ENCODE measurements at places on chromosomes 2 and 18.
A peak's percentile ranks its signal among the peaks of the same experiment; 100 is the strongest.

- no peak for DNase-seq
These were observed 4.4 kb upstream of the SIGLEC15 start for GRCh38 chr18:45821026-45821425.

- DNase-seq, result no peak
These were observed 70.3 kb downstream of the WDR7 start for GRCh38 chr18:56721491-56721890.

GRCh38 chr18:24472591-24472990 is 12.2 kb downstream of the HRH4 start:
- no peak for DNase-seq

DNA sequence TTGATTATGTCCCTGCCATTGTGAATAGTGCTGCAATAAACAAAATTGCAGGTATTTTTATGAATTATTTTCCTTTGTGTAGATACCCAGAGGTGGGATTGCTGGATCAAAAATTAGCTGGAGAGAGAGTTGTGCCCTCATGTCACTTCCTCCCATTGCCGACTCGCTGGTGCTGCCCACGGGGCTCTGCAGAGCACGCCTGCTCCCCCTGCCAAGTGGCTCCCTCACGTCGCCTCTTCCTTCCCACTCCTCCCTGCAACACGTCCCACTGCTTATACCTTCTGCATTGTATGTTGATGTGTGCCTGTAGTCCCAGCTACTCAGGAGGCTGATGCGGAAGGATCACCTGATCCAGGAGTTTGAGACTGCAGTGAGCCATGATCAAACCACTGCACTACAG is 28.1 kb downstream of the PRELID3A start:
- DNase-seq, result no peak

GRCh38 chr2:174623690-174624089 is 26.1 kb upstream of the WIPF1 start:
- DNase-seq, result no peak

DNA sequence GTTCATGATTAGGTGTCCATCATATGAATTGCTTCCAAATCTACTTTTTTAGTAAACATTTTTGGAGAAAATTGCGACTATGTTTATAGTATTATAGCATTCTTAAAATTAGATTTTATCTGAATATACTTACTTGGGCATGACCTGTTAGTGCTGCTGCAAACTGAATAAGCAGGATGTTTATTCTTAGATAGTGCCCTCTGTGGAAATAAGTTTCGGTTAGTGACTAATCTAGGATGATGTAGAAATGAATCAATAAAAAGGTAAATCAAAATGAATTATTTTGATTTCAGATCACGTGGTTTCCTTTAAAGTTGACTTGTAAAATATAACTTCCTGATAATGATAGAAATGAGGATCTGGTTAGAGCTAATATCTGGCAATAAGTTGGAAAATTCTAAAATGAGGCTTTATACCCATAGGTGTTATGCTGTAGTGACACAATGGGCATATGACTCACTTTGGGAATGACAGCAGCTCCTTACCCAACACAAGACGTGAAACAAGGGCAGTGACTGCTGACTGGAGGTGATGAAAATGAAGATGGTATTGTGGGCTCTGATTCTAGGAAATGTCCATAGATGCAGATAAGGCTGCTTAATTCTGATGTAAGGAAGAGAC is 165.8 kb upstream of the TCF4 start:
- DNase-seq, result no peak

- no peak for DNase-seq
These were observed 66.1 kb upstream of the NXPH2 start for GRCh38 chr2:138846216-138846821.

GRCh38 chr2:180694445-180695421 is 285.7 kb upstream of the UBE2E3 start:
- DNase-seq, result no peak

- DNase-seq, result no peak
These were observed 24.6 kb downstream of the CDH2 start for GRCh38 chr18:28152354-28152753.

DNA sequence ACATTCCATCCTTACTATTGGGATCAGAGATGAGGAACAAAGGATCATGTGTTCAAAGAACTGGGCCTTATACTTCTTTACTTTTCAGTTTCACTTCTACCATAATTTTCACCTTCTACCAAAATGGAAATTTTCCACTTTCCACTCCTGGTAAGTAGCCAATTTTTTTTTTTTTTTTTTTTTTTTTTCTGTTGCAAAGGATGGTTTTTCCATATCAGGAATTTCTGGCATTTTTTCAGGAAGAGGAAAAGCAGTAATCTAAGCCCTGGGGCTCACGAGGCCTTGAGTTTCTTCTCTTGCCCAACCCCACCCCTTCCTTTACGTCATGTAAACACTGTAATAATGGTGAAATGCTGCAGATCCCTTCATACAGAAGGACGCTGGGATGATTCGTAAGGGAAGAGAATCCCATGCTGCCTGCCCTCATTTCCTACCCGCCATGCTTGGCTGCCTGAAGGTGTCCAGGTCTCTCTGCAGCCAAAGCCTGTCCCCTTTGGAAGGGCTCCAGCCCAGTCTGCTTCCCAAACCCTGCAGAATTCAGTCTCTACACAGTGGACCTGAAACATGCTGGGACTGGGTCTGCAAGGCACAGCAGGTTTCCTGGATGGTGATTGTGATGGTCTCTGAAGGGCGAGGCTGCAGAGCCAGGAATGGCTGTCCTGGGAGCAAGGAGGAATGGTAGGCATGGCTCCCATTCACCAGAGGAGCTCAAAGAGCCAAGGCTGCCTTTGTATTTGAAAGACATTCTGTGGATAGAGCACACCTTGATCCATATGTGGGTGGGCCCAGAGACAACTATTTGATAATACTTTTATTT is 57.0 kb downstream of the EFR3B start:
- no peak for DNase-seq

DNA sequence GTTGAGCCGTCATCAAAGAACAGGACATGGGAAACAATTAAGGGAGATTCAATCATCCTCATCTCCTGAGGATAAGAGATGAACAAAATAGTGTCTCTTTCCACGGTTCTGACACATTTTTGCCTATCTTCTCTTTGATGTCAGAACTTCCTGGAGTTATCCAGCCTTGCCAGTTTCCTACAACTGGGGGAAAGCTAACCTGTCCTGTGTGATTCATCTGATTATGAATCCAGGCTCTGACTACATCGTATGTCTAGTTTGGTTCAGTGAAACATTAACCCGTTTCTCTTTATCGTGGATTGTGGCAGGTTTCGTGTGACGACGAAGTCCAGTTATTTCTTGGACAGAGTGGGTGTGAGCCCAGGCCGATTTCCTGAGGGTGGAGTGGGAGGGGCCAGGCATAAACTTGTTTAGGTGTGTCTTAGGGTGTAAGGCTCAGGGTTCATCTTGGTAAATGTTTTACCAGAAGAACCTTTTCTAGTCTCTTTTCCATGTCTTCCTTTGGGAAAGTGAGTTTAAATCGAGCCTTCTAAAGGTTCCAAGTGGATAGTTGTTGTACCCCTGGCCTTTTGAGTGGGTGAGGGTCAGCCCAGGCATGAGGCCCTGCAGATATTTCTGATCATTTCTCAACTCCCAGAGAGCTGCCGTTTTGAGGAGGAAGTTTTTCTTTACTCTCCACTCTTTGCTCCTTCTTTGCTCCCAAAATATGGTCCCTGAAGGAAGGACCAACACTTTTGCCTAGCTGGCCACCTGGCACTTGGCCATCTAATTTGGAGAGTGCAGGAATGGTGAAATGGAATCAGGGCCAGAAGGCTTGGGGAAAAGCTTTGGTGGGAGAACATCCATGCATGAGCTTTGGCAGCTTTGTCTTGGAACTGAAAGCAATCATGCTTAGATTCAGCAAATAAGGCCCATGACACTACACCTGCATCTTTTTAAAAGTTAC is 50.4 kb upstream of the FZD5 start:
- no peak for DNase-seq

- DNase-seq, result no peak
These were observed 241.6 kb downstream of the CALCRL start for GRCh38 chr2:187206471-187206870.

- peak; percentile 46 for DNase-seq
These were observed 93.5 kb upstream of the MAPRE2 start for GRCh38 chr18:34947711-34948125.

DNA sequence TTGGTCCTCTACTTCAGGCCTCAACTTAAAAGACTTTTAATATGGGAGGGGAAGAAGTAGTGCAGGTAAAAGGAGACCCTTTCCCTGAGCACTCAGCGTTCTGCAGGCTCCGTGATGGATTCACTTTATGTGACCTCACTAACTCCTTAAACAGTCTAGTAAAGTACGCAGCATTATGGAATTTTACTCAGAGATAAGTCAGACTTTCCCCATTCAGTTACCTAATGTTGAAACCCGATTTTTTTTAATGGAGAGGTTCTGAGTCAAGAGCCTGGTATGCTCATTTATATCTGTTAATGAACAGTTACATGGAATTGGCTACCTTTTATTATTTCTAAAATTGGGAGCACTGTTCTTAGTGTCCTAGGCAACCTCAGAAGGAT is 34.1 kb downstream of the RASGRP3 start:
- DNase-seq, result no peak

DNA sequence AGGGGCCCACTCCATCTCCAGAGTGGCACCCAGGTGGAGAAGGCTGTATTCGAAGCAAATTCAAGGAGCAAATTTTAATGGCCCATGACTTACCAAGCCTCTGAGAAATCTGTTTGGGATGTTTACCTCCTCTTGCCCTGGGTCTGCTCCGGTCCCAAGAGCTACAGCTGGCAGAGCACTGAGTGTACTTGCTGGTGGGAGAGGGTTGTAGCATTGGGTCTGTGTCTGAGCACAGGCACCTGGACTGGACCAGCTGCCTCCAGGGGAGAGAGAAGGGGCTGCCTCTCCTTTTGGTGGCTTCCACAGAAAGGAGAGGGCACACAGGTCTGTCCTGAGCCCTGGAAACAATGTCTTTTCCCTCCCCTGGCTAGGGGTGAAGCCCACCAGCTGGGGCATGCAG is 9.8 kb downstream of the EN1 start:
- DNase-seq, result no peak

- no peak for DNase-seq
These were observed 85.4 kb downstream of the DLGAP1 start for GRCh38 chr18:4369705-4370104.

DNA sequence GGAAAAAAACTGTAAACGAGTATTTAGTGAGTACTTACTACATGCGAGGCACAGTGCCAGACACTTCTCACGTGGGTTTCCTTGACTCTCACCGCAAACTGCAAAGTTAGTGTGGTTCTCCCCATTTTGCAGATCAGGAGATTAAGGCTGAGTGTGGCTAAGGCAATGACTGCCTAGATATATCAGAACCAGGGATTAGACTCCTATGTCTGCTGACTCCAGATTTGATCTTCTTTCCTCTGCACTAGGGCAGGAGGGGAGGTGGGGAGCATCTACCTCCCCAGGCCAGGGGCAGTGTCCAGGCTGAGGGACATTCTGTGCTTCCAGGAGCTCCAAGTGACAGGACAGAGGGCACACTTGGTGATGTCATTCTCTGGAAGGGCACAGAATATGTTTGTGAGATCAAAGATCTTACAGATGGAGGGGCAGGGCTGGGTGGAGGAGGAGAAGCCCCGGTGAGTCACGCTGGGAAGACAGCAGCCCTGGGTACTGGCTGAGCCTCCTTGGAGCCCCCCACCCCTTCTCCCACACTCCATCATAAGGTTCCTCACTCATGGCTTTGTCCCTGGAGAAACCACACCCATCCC is 92.4 kb downstream of the RHOB start:
- DNase-seq, result peak; percentile 34

DNA sequence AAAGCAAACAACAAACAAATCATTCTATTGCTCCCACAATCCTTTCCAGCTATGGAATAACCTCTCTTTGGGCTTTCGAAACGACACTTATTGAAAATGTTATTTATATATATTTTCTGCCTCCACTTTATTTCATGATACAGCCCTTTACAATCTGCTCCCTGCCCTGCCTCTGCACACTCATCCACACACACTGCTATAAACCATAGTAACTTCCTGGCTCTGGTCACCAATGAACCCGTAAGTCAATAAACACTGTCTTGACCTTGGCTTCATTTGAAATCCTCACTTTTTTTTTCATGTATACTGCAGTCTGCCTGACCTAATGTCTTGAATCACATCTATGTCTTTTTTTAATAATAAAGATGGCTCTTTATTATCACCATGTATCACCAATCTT is 161.5 kb downstream of the SLC39A10 start:
- DNase-seq, result no peak

DNA sequence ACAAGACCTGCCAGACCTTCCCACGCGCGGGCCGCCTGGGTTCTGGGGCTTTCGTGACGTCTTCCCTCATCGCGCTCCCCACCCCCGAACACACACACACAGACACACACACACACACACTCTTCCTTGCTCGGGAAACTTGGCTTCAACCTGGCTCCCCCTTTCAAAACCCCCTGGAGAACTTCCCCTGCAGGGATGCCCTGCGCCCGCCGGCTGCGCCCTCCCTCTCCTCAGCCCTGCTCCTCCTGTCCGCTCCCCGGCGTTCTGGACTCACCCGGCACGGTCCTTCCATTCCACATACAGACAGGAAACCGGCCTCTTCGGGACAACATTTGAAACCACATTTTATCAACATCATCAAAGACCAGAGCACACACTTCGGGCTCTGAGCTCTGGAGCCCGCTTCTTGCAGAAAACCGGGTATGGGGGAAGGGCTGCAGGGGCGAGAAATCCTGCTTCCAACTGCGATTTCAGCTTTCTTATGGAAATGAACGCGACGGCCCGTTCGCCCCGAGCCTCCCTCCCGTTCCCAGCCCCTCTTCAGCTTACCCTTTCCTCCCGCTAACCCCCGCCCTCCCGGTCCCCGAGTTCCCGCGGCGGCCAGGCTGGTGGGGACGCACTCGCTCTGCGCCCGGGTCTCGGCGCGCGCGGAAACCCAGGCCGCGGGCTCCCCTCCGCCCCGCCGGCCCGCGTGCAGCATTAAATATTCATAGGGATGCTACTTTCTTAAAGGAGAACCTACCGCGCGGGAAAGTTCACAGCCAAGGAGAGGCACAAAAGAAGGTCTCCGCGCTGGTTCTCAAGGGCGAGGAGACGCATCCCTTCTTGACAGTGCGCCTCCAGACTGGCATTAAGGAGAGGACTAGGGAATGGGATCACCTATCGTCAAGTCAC is 18.3 kb downstream of the POU3F3 start:
- DNase-seq, result no peak

DNA sequence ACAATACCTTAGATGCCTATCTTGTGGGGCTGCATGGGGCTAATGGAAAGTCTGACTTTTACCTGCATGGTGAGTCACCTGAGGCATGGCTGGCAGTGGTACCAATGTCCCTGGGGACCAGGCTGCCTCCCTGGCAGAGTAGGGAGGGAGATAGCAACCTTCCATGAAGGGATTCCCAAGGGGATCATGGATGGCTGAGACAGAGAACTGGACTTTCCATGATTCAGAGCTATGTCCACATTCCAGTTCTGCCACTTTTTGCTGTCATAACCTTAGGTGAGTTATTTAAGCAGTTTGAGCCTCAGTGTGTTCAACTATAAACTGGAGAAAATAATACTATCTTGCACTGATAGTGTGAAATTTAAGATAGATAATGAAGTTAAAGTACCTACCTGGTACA is 178.6 kb downstream of the SETBP1 start:
- DNase-seq, result peak; percentile 42

DNA sequence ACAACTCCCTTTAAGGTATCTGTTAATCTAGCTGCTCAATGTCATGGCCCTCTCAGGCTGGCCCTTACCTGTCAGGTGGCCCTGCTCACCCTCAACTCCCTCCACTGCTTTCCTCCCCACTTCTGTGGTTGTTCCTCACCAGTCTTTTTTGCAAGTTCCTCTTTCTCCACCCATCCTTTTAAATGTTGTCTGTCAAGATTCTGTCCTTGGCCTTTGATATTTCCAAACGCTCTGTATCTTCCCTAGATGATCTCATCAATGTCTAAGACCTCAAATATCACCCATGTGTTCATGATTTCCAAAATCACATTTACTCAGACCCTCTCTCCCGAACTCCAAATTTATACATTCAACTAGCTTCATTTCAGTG is 3.5 kb downstream of the PTPN2 start:
- DNase-seq, result no peak
